Lung microvascular endothelial cell (primary cell): ENCODE measurements at places on chromosomes 7 and 10.
A peak's percentile ranks its signal among the peaks of the same experiment; 100 is the strongest.

DNA sequence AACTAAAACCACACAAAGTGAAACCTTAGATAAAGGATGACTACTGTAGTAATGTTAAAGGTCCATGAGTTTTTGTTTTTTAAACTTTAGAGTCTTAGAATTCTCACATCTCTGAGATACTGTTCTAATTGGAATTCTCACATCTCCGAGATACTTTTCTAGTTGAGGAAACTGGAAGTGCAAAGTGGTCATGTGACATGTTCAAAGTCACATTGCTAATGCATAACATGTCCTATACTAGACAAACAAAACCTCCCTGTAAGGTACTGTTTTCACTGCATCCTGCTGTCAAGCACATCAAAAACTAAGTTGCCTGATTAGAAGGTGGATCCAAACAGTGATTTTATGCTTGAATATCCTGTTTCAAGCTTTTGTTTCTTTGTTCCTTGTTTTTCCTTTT is 13.9 kb downstream of the TAX1BP1 start:
- DNase-seq: no peak

DNA sequence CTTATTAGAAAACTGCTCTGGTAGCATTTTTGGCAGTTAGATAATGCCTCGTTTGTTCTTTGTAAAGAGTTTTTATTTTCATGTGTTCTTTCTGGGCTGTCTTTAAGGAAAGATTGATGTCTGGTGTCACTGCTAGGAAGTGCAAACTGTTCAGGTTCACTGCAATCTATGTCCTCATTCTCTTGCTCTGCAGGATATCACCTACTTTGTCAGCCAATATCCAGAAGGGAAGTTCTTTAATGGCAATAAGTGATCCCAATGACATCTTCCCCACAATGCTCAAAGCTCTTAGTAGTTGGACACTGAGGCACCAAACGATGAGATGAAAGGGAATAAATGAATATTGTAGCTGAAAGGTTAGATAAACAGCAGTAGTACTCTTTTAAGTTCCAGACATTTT is 115.1 kb downstream of the AGMO start:
- DNase-seq: no peak

DNA sequence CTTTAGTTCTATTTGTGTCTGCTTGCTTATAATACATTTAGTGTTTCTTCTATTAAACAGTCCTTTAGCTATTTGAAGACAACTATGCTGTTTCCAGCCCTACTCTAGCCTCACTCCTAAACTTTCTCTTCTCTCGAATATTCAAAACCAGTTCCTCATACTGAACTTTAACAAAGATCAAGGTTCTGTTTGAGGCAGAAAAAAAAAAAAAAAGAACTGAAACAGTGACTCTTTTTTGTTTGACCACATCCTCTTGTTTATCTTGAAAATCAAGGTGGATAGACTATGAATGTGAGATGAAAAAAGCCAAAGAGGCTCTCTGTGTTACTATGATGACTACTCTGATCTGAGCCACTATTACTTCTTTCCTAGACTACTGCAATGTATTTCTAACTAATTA is 154.3 kb downstream of the ZNF365 start:
- no peak for DNase-seq

DNA sequence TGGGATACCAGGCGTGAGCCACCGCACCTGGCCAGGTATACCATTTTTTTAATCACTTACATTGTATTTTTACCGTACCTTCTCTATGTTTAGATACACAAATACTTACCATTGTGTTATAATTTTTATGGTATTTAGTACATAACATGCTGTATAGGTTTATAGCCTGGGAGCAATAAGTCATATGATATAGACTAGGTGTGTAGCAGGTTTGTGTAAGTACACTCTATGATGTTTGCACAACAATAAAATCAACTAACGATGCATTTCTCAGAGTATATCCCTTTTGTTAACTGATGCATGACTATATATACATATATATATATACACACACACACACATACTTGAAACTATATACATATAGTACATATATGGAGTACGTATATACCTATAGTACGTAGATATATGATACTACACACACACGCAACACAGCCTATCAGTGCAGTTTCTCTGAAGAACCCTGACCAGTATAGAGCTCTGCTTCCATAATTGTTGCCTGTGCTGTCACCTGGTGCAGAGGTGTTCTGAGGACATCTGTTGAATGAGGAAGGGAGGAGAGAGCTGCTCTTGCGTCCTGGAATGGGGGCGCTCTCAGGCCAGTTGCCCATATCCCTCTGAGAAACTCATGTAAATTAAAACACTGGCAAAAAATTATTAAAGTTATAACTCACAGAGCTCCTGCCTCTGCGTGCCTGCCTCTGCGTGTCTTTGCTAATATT is 315.3 kb downstream of the FGFR2 start:
- DNase-seq: no peak

GRCh38 chr7:148014541-148014940 is 576.0 kb upstream of the C7orf33 start:
- DNase-seq: no peak

GRCh38 chr10:94997741-94998174 is 59.3 kb downstream of the CYP2C9 start:
- DNase-seq: no peak

DNA sequence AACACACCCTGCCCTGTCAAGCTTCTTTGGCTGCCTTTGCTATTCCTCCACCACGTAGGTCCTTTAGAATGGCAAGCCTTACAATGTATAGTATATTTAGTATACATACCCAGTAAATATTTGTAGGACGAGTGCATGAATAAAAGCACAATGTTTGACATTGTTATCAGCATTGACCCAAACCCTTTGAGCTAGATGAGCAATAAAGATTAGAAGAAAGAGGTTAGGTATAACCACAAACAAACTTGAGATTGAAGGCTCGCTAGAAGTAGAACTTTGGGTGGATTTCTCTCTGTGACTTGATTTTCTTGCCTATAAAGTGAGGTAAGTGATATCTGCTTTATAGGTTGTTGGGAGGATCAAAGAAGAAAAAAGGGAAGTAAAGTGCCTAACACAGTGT is 561.0 kb upstream of the GALNT17 start:
- no peak for DNase-seq

- no peak for DNase-seq
Observed at GRCh38 chr10:123148414-123149161, 652 bp downstream of the HMX2 start.

DNA sequence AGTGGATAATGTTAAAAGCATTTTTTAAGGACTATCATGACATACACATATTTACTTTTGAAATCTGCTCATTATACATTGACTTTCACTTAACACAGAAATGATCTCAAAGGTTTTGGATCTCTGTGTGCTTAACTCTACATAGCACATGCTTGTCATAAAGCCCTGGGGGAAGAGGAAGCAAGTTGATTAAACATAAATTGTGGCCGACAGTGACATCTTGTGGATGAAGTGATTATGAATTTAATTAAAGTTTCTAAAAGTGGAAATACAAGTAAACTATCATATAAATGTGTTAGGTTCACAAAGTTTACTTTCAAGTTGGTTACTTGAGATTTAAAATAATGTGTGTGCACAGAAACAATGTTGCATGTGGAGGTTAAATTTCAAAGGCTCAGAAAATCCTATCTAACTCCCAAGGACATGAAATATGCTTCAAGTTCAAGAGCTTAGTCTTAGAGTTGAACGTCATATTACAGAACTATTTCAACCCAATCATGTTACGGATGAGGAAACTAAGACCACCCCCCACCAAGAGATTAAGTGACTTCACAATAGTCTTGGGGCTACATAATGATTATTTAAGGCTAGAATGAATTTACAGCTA is 1247.8 kb downstream of the GATA3 start:
- DNase-seq: peak; percentile 71

GRCh38 chr10:103791858-103792257 is 63.5 kb downstream of the SH3PXD2A start:
- DNase-seq: no peak

GRCh38 chr7:7932553-7932952 is 36.0 kb upstream of the GLCCI1 start:
- no peak for DNase-seq

DNA sequence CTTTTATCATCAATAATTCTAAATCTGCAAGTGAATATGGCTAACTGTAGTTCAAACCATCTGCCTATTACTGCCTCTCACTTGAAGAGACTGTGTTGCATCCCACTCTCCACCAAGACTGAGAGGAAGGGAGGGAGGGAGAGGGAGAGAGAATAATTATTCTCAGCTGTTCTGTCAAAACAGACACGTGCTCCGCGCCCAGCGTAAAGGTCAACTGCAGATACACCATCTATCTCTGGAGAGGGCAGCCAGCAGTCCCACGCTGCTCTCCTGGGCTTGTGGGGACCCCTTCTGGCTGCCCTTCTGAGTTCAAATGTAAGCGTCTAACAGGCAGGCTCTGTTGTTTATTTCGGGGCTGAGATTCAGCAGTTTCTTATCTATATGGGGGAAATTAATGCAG is 625.5 kb upstream of the GALNT17 start:
- DNase-seq: no peak

DNA sequence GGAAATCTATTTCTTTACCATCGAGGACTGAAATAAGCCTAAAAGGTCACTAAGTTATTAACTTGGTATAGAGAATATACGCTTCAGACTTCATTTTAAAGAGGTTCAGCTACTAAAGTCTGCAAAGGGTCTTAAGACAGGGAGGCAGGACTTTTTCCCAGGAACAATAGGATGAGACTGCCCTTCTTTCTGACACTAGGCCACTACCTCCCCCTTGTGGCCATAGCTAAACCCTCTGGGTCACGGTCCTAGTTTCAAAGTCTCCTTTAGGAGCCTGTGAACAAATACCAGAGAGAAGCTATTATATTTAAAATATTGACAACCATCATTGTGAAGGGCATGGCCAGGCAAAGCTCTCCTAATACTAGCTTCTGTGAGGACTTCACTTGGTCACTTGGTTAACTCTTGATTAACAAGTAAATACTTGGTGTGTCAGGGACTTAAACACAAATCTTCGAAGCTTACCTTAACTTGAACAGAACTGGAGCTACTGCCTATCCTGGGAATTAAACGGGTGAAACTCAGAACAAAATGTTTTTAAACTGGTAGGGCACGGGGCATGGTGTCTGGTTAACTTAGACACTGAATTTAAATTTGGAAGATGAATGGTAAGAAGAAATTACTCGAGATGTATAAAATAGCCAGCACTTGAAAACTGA is 75.6 kb downstream of the CCDC6 start:
- DNase-seq: peak; percentile 70

- no peak for DNase-seq
Observed at GRCh38 chr10:82922046-82922445, 1047.1 kb downstream of the NRG3 start.

GRCh38 chr7:64101943-64102655 is 56.9 kb downstream of the ZNF727 start:
- no peak for DNase-seq

- no peak for DNase-seq
Observed at GRCh38 chr10:110404825-110405224, 92.9 kb upstream of the DUSP5 start.

GRCh38 chr7:18145160-18145559 is 117.5 kb upstream of the PRPS1L1 start:
- no peak for DNase-seq

DNA sequence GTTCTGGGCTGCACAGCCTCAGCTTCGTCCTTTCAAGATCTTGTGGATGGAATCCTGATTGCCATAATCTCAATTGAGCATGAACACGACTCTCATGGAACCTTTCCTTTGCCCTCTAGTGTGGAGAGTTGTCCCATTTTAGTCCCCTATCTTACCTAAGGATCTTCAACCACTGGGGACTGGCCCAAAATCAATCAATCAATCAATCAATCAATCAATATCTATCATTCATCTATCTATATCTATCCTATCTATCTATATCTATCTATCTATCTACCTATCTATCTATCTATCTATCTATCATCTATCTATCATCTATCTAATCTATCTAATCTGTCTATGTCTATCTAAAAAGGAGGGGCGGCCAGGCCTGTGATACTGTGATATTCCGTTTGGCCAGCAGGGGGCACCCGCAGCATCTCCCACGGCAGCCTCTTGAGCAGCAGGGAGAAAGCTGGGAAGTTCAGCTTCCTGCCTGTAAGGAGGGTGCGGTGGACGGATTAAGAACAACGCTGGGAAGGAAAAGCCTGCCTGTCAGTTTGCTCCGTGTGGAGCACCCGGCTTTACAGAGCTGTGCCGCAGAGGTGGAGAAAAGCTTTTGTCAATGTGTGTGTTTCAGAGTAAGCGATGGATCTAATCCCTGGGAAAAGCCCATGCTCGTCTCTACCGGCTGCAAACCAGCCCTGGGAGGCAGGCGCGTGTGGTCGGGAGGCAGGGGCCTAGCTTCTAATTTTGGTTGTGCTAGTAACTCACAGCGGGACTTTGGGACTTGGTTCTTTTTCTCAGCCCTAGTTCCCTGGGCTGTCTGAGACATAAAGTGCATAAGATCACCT is 124.9 kb downstream of the SH2D4B start:
- peak; percentile 80 for DNase-seq

- DNase-seq: no peak
Observed at GRCh38 chr7:91041141-91041540, 223.1 kb upstream of the FZD1 start.

GRCh38 chr10:17199351-17199804 is 2.1 kb downstream of the TRDMT1 start:
- DNase-seq: peak; percentile 16

GRCh38 chr10:75540981-75541380 is 109.6 kb downstream of the LRMDA start:
- DNase-seq: no peak

GRCh38 chr7:45924283-45924682 is 3.2 kb upstream of the IGFBP3 start:
- peak; percentile 17 for DNase-seq

DNA sequence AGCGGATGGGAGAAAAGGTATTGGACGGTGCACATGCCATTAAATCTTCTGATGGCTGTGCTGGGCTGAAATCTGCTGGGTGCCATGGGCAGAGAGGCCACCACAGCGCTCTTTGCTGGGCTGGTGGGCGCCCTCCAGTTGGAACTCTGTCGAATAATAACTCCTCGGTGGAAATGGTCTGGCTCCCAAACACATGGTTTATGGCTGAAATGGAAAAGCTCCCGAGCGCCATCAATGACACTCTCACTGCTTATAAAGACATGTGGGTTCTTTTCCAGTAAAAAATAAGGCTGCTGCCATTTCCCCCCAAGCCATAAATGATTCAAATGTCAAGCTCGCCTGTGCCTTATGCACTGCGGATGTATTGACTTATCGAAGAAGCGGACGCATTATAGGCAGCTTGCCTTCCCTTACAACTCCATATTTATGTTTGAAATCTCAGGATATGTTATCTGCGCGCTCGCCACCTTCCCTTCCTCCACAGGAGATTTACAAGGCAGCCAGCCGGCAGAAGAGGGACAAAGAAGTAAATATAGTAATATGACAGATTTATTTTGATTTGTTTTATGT is 239.0 kb upstream of the MKI67 start:
- no peak for DNase-seq

DNA sequence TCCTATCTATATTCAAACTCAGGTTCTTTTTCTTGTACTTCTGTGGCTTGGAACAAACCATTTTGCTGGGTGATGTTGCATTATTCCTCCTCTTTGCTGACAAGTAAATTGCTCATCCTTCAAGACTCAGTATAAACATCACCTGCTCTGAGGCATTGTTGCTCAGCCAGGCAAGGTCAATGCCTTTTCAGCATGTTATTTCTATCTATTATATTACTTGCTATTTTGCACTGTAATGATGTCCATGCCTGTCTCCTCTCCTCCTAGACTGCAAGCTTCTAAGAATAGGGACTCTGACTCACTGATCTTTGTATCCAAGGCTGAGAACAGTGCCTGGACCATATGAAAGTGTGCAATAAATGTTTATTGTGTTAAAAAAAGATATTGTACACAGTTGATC is 293.8 kb downstream of the RNLS start:
- no peak for DNase-seq
